ENCODE measurements at places on chromosomes 2 and 18.

DNA sequence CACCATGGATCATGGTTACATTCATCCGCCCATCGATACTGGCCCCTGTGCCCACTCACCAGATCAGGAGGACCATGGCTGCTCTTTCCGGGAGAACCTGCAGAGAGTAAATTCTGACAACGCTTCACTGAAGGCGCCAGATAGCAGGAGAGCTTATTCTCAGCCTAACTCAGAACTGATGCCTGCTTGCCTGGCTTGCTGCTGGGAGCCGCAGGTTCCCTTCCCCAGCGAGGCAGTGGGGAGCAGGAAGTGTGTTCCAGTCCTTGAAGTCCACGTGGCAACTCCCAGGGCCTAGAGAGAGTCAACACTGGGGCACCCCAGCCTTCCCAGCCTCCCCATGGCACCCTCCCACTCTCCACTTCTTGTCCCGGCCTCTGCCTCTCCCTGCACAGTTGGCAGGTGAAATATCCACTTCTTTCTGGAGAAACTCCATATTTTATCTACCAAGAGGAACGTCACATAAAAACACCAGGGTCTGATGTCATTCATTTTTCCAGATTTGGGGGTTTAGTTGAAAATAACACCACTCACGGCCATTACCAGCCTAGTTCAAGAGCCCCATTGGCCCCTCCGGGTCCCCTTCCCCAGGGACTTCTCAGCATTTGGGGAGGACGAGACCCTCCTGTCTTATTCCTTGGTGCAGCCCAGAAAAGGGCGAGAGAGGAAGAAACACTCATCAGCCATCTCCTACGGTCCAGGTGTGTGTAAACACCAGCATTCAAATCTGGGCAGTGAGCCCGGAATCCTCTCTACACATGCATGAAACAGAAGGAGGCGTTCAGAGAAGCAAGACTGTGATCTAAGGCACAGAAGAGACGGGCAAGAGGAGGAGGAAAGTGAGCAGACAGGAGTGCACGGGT lies 3.5 kb upstream of the TUBB6 start:
- DNase-seq: no peak

DNA sequence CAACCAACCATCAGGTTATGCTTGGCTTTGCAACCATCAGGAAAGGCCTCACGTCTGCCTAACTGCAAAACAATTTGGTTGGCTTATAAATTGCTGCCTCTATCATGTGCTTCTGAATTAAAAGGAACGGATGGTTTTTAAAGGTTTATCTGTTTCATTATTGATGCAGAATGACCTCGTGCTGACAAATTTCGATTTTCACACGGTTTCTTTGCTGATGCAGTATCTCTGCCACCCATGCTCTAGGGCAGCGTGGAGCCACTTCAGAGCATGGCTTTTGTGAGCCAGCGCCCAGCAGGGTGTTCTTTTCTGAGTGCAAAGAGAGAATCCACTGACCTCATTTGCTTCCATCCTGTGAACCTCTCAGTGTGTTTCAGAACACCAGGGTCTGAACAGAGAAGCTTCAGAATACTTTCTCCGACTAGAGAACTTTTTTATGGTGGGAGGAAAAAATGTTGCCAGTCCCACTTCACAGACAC lies 143.1 kb upstream of the L3MBTL4 start:
- DNase-seq: no peak

DNA sequence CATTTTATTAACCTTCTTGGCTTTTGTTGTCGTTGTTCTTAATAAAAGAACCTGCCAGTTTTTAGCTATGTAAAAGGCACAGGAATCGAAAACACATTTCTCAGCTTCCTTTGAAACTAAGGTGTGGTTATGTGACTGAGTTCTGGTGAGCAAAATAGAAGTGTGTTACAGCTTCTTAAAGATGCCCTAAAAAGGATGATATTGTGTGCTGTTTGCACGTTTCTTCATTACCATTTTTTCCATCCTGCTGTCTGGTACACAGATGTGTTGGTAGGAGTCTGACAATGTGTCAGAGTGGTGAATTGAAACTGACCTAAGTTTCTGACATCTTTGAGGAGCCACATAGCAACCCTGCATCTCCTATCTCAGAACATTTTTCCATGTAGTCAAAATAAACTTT lies 380.6 kb downstream of the SUCLG1 start:
- DNase-seq: no peak

- DNase-seq: no peak
Observed at GRCh38 chr18:8375249-8375648, 234.0 kb upstream of the RAB12 start.

DNA sequence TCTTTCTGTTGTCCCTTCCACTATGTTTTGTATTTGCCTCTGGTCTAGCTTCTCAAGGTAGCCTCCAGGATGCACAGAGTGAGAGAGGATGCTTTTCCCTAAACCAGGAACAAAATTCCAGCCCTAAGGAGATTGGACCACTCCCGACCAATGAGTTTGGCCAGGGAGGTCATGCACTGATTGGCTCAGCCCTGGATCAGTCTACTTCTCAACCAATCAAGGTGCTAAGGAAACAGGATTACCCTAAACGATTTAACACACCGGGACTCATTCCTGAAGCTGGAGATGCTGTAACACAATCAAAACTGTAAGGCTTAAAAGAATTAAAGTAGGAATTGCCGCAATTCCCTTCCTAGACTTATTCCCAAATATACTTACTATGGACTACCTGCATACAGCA lies 34.2 kb upstream of the NR4A2 start:
- DNase-seq: no peak

GRCh38 chr2:100174026-100174431 lies 31.6 kb upstream of the AFF3 start:
- DNase-seq: no peak

DNA sequence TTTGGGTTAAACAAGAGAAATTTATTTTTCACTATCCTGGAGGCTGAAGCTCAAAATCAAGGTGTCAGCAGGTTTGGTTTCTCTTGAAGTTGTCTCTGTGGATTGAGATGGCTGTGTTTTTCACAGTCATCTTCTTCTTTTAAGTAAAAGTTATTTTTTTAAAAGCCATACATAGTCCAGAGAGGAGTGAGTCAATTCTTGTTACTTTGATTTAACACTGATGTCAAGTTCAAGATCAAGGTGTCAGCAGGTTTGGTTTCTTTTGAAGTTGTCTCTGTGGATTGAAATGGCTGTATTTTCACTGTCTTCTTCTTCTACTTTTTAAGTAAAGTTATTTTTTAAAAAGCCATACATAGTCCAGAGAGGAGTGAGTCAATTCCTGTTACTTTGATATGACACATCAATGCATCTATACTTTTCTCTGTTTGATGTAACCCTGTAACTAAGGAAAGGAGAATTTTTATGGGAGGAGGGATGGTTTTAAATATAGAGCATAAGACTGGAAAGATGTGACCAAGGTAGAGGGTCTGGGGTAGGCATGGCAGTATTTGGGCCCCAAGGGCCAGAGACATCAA lies 22.5 kb upstream of the RASGRP3 start:
- DNase-seq: no peak

- no peak for DNase-seq
Observed at GRCh38 chr2:167599219-167599618, 648.2 kb downstream of the STK39 start.

DNA sequence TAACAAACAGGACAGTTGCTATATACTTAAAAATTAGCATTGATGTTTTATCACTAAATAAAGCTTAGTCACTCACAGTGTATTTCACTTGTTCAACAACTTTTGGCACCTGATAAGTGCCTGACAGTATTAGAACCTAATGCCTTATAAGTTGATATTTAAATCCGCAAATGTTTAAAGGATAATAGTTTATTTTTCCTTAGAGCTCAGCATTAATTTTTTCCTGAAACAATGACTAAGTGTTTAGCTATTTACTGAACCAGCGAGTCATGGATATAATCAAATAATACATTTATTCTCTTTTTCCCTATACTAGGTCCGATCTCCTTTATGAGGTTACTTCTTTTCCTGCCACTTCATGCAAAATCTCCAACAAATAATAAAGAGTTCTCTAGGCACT lies 146.0 kb upstream of the PGAP1 start:
- no peak for DNase-seq

DNA sequence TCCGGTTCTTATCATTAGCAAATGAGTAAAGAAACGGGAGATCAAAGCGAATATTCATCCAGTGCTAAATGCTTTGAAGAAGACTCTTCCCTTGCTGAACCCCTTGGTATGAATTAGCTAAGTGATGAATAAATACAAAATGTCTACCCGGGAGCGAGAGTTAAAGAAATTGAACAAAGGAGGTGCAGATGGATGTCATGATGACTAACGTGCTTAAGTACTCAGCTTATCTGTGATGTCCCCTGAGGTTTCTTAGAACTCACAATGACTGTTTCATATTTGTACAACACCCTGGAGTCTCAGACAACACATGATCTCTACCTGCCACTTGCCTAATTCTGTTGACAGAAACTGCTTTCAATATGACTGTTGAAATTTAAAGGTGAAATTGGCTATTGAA lies 148.5 kb downstream of the TMEM200C start:
- no peak for DNase-seq

GRCh38 chr2:59930430-59930829 lies 623.0 kb downstream of the BCL11A start:
- no peak for DNase-seq

DNA sequence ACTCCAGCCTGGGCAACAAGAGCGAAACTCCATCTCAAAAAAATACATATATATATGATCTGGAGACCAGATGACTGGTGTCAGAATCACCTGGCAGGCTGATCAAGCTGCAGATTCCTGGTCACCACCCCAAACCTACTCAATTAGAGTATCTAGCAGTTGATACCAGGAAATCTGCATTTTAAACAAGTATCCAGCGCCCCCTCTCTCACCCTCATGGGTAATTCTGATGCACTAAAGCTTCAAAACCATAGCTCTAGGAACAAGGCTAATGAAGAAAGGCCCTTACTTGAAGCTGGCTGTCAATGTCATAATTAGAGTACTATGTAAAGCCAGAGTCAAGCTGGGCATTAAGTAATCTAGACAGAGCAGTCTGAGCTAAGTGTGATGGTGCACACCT lies 25.0 kb upstream of the PCBP1 start:
- DNase-seq: no peak

DNA sequence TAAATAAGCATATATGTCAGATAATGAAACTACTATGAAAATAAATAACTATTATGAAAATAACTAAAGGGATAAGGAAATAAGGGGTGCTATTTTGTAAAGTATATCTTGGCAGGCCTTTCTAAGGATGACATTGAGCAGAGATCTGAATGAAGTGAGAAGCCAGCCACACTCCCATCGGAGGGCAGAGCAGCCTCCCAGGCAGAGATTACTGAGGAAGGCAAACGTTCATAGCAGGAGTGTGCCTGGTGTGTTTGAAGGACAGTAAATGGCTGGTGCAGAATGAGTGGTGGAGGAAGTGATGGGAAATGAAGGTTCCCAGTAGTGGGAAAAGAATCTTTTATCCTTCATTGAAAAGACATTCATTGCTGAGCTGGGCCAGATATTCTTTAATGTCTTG lies 62.5 kb downstream of the SPHKAP start:
- DNase-seq: no peak

DNA sequence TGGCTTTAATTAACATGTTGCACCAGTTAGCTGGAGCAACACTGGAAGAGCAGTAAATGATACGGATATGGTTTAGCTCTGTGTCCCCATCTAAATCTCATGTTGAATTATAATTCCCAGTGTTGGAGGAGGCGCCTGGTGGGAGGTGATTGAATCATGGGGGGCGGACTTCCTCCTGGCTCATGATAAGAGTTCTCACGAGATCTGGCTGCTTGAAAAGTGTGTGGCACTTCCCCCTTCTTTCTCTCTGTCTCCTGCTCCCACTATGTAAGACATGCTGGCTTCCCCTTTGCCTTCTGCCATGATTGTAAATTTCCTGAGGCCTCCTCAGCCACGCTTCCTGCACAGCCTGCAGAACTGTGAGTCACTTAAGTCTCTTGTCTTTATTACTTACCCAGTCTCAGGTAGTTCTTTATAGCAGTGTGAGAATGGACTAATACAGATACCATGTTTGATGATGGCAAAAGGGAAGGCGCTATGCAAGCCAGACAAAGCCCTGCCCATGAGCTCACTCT lies 963.6 kb downstream of the SOCS6 start:
- DNase-seq: no peak

DNA sequence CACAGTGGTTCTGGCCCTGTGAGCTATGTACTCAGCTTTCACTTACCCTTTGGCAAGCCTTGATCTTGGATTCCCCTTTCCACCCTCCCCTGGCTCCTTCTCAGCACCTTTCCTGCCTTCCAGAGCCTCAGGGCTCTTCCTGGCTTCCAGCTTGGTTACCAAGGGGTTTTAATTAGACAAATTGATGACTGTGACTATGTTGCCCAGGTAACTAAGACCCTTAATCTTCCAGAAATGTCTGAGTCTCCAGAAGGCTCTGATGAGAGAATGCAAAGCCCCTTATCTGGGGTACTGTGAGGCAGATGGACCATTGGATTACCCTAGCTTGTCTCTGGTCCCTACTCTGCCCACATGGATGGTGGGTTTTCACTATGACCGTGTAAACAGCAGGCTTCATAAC lies 174.2 kb downstream of the LOXHD1 start:
- DNase-seq: no peak

GRCh38 chr2:95670167-95670566 lies 78.4 kb downstream of the TRIM43 start:
- no peak for DNase-seq

DNA sequence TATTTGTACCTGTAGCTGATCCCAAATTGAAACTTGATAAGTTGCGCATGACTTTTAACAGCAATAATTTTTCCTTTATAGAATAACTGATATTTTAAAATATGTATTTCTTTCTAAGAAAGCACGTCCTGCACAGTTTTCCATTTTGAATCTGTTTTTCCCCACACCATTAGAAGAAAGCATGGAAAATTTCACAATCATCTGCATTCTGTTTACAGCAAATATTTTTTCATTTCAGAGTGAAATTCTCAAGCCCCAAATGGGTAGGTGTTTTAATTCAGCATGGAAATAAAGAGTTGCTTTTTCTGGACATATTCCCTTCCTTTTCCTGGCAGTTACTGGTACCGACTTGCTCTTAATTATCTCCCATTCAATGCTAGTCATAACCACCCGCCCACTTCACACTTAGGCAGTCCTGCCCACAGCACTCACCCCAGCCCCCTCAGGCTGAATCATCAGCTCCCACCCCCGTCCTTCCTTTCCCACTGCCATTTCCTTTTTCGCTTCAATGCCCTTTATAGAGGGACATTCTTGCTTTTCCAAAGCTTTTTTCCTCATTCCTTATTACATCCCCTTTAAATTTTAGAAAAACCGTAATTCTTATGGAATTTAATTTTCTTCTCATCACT lies 89.2 kb upstream of the GLS start:
- no peak for DNase-seq

DNA sequence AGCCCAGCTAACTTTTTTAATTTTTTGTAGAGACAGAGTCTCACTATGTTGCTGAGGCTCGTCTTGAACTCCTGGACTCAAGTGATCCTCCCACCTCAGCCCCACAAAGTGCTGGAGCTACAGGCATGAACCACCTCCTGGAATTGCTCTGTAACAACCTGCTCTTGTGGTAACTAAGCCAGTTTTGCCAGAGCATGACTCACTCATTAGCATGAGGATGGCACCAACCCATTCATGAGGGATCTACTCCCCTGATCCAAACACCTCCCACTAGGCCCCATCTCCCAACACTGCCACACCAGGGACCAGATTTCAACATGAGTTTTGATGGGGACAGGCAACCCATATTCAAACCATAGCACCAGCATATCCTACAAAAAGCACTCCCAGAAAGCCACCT lies 348.9 kb upstream of the RAB12 start:
- DNase-seq: no peak

GRCh38 chr2:151053661-151053990 lies 208.0 kb downstream of the RBM43 start:
- no peak for DNase-seq

Measured in cortex of kidney (tissue), 1 donor.